Motor neuron (in vitro differentiated cells): ENCODE measurements at places on chromosomes 2 and 18.
A peak's percentile ranks its signal among the peaks of the same experiment; 100 is the strongest.

GRCh38 chr2:204333861-204334260, 211.4 kb upstream of the PARD3B start:
- no peak for ATAC-seq

- no peak for ATAC-seq
Measured at GRCh38 chr2:20207051-20207450, 17.9 kb downstream of the SDC1 start.

- no peak for ATAC-seq
Measured at GRCh38 chr2:206056286-206056685, 29.7 kb downstream of the INO80D start.

DNA sequence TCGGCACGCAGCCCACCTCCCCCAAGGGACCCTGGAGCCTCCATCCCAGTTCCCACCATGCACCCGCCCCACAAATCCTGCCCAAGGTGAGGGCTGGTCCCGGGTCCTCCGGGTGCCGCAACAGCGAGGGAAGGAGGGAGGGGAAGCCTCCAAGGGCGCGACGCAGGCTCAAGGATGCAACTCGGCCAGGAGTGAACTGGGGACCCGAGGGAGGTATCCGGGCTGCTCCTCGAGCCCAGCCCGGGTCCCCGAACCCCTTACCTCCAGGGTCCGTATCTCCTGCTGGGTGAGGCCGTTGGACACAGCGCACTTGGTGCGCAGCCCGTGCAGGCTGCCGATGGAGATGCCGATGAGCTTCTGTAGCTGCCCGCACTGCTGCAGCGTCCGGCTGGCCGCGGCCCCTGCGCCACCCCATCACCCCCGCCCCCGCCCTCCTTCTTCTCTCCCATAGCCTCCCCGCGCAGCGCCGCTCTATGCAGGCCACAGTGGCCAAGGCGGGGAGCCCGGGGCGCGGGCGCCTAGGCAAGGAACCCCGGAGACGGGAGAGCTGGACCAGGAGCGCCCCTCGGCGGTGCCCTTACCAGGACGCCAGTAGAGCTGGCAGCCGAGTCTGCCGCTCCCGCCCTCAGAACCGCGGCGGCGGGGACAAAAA, 124.1 kb downstream of the ANKRD30BL start:
- peak; percentile 87 for ATAC-seq

DNA sequence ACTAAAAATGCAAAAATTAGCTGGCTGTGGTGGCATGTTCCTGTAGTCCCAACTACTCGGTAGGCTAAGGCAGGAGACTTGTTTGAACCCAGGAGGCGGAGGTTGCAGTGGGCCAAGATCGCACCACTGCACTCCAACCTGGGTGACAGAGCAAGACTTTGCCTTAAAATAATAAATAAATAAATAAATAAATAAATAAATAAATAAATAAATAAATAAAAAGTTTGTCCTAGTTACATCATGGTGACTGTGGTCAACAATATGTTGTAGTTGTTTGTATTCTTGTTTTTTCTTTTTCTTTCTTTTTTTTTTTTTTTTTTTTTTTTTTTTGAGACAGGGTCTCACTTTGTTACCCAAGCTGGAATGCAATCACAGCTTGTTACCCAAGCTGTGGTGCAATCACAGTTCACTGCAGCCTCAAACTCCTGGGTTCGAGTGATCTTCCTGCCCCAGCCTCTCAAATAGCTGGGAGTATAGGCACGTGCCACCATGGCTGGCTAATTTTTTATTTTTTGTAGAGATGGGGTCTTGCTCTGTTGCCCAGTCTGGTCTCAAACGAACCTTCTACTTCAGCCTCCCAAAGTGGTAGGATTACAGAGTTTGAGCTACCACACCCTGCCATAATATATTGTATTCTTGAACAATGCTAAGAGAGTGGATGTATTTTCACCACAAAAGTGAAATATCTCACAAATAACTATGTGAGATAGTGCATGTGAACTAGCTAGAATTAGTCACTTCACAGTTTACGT, 185.0 kb downstream of the PHLPP1 start:
- ATAC-seq, result no peak

DNA sequence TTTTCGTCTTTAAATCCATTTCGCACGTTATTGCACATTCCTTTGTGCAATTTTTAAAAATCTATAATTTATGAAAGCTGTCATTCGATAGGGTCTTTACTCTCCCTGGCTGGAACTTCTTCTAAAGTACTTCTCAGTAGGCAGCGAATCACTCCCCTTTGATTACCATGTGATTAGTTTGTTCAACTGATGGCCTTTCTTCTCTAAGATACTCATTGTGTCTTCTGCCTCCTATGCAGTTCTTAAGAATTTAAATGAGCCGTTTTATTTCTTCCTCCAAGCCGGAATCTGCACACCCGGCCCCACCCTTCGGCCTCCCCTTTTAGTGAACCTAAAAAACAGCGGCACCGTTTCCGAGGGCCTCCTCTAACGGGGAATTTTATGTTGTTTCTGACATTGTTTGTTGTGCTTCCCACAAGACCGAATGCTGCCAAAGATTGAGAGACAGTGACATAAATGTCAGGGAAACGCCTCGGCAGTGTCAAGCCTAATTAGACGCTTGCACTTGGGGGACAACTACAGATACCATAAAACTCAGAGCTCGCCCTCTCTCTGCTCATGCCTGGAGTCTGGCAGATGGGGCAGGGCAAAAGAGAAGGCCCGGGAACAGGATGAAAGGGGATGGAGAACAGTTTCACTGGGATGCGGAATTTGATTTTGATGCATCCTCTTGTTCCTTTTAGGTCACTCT, 255.3 kb downstream of the BCL11A start:
- ATAC-seq, result no peak

- ATAC-seq, result no peak
Measured at GRCh38 chr2:66674087-66674486, 239.2 kb downstream of the MEIS1 start.

DNA sequence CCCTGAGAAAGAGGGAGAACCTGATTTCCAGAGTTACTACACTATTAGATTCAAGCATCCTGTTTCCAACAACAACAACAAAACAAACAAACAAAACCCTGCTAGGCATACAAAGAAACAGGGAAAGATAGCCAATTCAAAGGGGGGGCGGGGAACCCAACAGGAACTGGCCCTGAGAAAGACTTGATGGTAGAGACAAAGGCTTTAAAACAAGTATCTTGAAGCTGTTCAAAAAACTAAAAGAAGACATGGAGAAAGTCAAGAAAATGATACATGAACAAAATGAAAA, 147.1 kb downstream of the THADA start:
- no peak for ATAC-seq

DNA sequence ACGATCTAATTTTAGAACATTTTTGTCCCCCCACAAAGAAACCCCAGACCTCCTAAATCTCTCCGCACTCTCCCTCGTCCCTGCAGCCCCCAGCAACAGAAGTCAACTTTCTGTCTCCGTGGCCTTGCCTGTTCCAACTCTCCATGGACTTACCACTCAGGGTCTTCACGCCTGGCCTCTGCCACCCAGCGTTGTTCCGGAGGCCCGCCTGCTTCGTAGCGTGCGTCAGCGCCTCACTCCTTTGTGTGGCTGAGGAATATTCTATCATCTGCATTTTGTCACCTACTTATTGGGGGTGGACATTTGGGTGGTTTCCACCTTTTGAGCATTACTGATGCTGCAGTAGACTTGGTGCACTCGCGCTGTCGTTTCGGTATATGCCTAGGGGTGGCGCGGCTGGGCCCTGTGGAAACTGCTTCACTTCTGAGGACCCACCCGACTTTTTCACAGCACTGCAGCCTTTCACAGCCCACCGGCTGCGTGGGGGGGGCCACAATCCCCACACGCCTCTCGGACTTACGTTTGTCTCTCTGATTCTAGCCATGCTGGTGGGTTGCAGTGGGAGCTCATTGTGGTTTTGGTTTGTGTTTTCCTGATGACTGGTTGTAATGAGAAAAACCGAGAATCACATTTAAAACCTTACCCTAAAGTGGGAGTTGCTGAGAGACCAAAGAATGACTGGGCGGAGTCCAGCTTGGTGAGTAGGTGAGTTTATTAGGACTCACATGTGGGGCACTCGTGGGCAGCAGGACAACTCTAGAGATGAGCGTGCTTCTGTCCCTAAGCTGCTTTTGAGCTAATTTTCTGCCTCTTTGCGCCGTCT, 1.4 kb upstream of the HSBP1L1 start:
- no peak for ATAC-seq

DNA sequence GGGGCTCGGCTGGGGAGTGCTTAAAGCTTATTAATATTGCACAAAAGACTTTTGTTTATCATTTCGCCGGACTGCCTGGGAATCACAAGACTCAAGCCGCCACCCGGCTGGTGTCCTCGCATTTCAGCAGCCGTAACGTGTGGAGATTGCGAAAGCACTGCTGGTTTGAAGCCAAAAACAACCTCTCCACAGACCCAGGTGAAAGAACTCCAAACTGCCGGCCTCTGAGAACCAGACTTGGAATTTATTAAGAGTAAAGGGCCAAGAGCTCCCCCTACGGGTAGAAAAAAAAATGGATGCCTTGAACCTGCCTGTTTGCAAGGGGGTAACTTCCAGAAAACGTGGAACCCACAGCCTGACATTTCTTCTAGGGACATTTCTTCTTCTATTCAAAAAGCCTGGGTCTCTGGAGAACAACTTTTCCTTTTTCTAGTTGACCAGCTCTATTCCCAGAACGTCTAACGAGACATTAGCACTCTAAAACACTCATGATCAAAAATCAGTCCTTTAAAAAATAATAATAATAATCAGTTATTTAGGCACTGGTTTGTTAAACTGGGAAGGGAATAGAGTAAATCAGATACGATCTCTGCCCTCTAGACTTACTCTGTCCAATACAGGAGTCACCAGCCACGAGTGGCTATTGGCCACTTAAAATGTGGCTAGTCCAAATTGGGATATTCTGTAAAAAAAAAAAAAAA, 216.3 kb downstream of the C1D start:
- peak; percentile 91 for ATAC-seq

DNA sequence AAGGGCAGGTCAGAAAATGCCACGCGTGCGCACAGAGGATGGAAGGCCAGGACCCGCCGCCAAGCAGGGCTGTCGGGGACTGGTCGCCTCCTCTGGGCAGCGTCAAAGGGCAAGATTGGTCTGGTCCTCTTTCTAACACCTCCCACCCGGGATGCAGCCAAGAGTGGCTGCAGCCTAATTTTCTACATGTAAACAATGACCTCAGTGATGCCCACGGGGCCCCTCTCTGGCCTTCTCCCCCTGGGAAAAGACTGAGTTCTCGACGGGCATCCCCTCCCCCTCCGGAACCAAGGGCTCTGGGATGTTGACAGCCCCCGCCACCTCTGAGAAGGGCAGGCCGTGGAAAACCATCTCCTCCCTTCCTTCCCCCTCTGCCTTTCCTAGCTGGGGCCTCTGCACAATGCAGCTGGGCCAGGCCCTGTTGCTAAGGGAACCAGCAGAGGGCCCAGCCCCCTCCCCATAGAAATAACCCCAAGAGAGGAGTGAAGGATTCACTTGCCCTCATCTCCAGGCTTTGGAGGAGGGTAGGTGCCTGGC, 80.0 kb upstream of the ZNF532 start:
- no peak for ATAC-seq

DNA sequence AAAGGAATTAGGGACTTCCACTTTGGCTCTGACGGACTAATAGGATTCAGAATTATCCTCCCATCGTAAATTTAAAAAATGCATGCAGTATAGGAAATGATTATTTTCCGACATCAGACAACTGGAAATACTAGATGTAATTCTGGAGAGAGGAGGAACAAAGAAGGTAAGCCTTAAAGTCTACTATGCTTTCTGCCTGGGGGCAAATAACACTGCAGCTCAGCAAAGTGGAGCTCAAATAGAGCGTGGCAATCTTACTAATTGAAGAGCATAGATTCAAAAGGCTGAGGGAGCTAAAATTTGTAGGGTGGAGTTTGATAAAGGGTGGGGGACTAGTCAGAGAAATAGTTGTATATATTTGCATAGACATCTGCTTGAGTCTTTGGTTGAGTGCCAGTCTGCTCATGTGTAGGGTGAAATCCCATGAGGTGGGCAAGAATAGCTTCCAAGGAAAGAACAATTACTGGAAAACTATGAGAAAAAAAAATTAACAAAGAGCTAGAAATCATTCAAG, 23.8 kb downstream of the COPS8 start:
- ATAC-seq, result peak; percentile 76

DNA sequence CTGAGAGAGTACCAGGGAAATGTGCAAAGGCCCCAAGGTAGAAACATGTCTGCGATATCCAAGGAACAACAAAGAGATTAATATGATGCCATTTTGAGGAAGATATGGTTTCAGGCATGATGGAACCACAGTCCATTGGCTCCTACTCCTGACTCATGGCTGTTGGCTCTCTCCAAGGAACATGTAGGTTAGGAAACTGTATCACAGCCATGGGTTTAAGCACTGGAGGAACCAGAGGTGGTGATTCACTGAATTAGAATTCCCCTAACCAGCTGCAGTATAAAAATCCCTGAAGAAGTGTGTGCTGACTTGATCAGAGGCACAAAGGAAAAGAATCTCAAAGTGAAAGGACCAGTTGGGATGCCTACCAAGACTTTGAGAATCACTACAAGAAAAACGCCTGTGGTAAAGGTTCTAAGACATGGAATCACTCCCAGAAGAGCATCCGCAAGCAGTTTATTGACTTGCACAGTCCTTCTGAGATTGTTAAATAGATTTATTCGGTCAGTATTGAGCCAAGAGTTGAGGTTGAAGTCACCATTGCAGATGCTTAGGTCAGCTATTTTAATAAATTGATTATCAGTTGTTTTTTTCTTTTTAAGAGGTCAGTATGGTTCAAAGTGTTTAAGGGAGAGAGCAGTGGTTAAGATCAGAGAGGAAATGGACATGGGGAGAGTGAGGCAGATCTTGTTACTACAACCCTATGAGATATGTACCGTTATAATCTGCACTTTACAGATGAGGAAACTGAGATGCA, 110.7 kb upstream of the OTX1 start:
- ATAC-seq, result no peak

GRCh38 chr2:236862961-236863728, 222.5 kb upstream of the COPS8 start:
- ATAC-seq, result peak; percentile 95

DNA sequence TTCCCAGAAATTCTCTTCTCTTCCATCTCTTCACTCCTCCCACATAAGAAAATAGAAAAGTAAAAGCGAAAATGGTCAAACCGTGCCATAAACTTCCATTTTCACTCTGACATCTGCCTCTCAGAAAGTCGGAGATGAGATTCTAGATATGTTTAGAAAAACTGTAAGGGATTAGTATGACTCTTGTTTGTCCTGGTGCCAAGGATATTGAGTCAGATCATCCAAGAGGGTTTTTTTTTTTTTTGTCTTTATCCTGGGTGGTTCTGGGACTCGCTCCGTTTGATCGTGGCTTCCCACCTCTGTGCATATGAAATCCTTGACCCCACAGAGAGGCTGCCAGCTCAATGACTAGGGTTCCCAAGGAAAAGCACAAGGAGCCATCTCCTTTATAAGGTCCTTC, 17.3 kb downstream of the EN1 start:
- ATAC-seq, result no peak
